Chondrocyte (in vitro differentiated cells): ENCODE measurements at places on chromosomes 6 and 20. TPM values are rescaled to one million over a fixed set of nuclear protein-coding genes. Genes with fewer than 3 reads are reported as not detected.

Gene PPIL1
- 25.0 to 33.5 TPM (median 25.6 TPM) in 3 replicates for total RNA-seq

Gene KIF25
- total RNA-seq: not detected in 3 replicates

GRCh38 chr6:25014791-25015560 lies 79.2 kb upstream of the RIPOR2 start:
- no peaks in the 10 kb centered on the region for H3K36me3 ChIP-seq
- H3K4me1 ChIP-seq: peaks cover 71% of the 10 kb centered on the region
- peak overlapping the region; percentile 79 for H3K27ac ChIP-seq
- H3K27me3 ChIP-seq: no peaks in the 10 kb centered on the region
- no peak for DNase-seq

GRCh38 chr6:32153564-32154513 lies at the start of gene PPT2:
PPT2 (plus strand) TSS chr6:32154141; CDS start chr6:32154595, 454 bp downstream.
- H3K36me3 ChIP-seq: peaks cover 16% of the 10 kb centered on the region
- H3K27me3 ChIP-seq: no peaks in the 10 kb centered on the region
- H3K4me1 ChIP-seq: peaks cover 33% of the 10 kb centered on the region
- DNase-seq: peak; percentile 97
- H3K27ac ChIP-seq: peak within 1 kb of the TSS; percentile 99

GRCh38 chr6:61809004-61809595 lies 476.9 kb downstream of the KHDRBS2 start:
- H3K27me3 ChIP-seq: peaks cover 4% of the 10 kb centered on the region
- no peak overlapping the region for H3K27ac ChIP-seq
- no peak for DNase-seq

Gene SLC2A10
- total RNA-seq: 39.6 to 43.5 TPM (median 40.2 TPM) in 3 replicates

Gene TSBP1
- not detected in 3 replicates for total RNA-seq

DNA sequence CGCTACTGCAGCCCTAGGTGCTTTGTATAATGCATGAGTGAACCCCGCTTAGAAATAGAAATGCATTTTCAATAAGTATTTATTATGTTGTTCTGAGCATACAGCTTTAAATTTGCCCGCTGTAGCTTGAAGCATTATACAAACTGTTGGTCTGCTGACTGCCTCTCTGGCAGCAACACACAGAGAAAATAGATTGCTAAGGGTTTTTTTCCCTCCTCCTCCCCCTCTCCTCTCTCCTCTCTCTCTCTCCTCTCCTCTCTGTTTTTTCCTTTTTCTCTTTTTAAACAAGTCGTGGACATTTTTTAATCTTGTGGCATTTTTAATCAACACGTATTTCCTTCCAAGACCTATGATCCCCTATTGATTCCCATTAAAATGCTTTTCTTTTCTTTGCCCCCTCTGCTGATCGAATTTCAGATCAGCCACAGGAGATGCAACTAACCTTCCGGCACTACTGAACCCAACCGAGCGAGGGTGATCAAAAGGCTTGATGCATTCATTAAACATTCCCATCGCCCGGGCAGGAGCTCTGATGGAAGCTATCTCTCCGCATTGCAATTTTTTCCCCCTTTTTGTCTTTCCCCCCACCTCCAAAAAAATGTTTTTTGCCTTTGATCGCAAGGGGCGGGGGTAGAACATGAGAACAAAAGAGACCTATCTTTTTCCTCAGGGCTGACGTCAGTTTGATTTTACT lies 90.7 kb upstream of the ARID1B start:
- peak overlapping the region; percentile 91 for H3K4me3 ChIP-seq
- peaks cover 14% of the 10 kb centered on the region for H3K4me1 ChIP-seq
- H3K36me3 ChIP-seq: no peaks in the 10 kb centered on the region
- no peak for DNase-seq
- H3K27ac ChIP-seq: peak overlapping the region; percentile 97

GRCh38 chr6:13259393-13259792 lies 68.9 kb downstream of the TBC1D7 start:
- H3K27ac ChIP-seq: no peak overlapping the region
- H3K27me3 ChIP-seq: peaks cover 8% of the 10 kb centered on the region
- H3K4me1 ChIP-seq: no peaks in the 10 kb centered on the region
- peaks cover 2% of the 10 kb centered on the region for H3K36me3 ChIP-seq
